Sciatic nerve (tissue), 2 donors: ENCODE measurements at places on chromosomes 6 and 20. TPM values are rescaled to one million over a fixed set of nuclear protein-coding genes. Genes with fewer than 3 reads are reported as not detected.

Gene CAGE1
- not detected for total RNA-seq

Gene SLC22A16
- total RNA-seq: 0.22 TPM

Gene CDS2
- total RNA-seq: 62.7 TPM

Gene SRSF6
- total RNA-seq: 129 TPM

Gene ACTL10
- total RNA-seq: 0.71 TPM

Gene FOXF2
- 0.58 TPM for total RNA-seq

Gene C20orf96
- total RNA-seq: 8.7 TPM

Gene STMND1
- 0.27 TPM for total RNA-seq

Gene L3MBTL1
- 23.0 TPM for total RNA-seq

Gene METTL24
- 2.7 TPM for total RNA-seq

Gene ADTRP
- total RNA-seq: 0.76 TPM

DNA sequence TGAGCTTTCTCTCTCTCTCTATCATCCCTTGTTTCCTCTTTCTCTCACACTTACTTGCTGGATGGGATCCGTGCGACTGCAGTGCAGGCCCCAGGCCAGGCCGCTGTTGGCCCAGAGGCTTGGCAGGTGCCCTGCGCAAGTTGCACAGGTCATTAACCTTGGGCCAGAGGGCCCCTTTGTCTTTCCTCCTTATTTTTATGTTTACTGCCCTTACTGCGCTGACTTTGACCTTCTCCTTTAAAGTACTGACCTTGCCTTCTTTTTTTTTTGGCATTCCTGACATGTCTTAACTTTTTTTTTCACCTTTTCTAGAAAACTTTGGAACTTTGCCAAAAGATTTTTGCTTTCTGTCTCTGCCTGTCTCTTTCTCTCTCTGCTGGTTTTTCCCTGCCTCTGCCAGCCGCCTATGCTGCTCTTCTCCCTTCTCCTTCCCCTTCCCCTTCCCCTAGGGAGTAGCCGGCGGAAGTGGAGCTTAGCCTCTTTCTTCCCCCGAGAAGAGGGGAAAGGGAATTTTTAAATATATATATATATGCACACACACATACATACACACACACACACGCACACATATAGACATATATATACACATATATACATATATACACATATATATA is 59.6 kb upstream of the CDH4 start:
- no peak for DNase-seq

DNA sequence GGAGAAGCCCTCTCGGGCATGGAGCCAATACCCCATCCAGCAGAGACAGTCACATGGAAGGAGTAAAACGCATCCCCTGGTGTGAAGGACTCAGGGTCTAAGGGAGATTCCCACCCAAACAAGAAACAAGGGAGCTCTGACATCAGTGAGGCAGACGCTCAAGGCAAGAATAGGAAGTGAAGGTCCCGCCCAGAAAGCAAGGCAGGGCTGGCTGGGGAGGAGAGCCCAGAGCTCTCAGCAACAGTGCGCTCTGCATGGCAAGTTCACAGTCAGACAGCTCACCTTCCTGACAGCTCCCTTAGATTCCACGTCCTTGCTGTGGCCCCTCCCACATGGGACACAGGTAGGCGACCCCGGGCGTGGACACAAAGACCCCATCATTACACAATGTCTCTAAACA is 85.6 kb downstream of the TTLL2 start:
- DNase-seq: no peak

DNA sequence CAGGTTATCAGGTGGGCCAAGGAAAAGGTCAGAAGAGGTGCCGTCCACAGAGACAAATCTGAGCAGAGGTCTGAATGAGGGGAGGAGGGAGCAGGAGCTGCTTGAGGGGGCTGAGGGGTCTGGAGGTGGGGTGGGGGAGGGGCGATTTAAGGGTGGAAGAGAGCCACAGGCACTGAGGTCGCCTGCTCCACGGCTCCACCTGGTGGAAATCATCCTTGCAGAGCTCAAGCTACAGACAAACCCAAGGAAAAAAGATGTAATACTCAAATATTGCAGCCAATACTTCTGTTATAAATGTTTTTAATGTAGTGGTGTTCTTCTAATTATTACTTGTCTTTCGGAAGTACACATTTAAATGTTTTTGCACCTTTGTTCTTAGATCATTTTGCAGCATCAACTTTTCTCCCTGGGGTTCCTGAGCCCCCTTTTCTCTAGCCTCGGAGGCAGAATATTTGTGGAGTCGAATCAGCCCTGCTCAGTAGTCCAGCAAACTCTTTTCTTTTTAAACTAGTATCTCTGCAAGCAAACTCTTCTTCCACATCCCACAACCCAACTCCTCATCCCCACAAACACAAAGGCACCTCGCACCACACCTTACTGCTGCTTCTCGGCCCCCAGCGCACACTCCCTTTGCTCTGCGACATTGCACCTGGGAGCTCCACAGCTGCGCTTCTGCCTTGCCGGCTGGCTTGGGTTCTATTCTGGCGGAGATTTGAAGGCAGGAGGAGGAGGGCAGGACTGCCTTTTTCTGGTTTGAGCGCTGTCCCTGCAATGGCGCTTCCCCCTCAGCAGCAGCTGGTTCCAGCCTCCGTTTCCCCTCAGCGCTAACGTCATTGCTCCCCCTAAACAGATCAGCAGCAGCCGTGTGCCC is 51.0 kb upstream of the TFAP2A start:
- DNase-seq: no peak

DNA sequence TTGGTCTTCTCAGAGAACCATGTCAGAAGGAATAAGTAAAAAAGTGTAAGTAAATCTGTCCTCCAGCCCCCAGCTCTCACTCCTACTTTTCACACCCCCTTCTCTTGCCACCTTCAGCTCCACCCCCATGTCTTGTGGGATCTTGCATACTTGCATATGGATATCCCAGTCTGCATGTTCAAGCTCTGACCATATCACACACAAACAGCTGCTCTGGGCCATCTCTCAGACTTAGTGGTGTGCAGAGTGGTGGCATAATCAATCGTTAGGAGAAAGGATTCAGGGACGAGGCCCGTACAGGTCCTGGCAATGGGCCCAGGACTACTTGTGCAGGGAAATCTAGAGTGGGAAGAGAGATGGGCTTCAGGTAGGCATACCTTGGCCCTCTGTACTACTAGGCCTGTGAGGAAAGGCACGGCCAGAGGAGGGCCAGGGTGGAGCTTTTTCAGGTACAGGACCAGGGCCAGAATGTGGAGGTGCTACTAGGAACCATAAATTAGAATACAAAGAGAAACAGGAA is 112.0 kb upstream of the SGK1 start:
- no peak for DNase-seq

GRCh38 chr20:33522256-33522820 is 32.4 kb downstream of the CBFA2T2 start:
- no peak for DNase-seq

DNA sequence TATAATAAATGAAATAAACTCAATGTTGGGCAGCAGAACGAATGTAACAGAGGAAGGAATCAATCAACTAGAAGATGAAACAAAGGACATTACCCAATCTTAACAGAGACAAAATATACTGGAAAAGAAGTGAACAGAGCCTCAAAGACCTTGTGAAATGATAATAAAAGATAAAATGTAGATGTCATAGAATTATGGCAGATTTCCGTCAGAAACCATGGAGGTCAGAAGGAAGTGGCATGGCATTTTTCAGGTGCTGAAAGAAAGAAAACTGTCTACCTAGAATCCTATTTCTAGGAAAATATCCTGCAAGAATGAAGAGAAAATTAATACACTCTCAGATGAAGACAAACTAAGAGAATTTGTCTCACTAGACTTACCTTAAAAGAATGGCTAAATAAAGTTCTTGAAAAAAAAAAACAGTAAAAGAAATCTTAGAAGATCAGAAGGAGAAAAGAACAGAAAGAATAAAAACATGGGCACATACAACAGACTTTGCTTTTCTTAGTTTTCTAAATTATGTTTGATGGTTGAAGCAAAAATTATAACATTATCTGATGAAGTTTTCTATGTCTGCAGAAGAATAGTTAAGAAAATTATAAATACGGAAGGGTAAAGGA is 23.4 kb upstream of the ZBTB2 start:
- no peak for DNase-seq

DNA sequence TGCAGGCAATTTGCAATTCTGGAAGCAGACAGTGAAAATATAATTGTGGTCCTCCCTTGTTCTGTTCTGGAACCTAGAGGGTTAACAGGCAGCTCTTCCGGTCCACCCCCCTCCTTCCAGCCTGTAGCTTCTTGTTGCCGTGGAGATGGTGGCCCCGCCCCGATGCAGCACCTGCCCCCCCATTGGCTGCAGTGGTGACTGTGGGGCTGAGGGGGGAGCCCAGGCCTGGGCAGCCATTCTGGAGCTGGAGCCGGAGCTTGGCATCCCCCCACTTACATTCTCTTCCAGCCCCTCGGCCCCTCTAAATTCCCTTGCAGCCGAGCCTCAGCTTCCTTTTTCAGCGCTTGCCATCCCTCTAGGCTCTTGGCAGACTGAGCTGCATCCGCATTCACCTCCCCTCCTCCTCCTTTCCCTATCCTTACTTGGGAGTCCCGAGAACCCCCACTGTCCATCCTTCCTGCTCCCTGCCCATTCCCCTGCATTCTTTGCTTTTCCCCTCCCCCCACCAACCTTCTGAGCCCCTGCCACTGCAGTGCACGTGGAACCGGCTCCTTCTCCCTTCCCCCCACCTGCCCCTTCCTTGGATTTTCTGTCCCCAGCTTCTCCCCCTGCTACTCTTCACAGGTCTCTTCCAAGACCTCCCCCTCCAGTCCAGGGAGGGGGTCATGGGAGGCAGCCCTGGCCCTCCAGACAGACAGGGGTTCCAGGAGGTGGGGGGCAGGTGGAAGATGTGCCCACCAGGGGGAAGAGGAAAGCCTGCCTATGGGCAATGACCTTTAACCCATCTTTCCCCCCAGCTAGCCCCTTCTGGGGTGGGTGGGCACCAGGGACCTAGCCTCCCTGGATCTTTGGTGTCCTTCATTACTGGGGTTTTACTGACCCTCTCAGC is 11.4 kb downstream of the SYNGAP1 start:
- no peak for DNase-seq

DNA sequence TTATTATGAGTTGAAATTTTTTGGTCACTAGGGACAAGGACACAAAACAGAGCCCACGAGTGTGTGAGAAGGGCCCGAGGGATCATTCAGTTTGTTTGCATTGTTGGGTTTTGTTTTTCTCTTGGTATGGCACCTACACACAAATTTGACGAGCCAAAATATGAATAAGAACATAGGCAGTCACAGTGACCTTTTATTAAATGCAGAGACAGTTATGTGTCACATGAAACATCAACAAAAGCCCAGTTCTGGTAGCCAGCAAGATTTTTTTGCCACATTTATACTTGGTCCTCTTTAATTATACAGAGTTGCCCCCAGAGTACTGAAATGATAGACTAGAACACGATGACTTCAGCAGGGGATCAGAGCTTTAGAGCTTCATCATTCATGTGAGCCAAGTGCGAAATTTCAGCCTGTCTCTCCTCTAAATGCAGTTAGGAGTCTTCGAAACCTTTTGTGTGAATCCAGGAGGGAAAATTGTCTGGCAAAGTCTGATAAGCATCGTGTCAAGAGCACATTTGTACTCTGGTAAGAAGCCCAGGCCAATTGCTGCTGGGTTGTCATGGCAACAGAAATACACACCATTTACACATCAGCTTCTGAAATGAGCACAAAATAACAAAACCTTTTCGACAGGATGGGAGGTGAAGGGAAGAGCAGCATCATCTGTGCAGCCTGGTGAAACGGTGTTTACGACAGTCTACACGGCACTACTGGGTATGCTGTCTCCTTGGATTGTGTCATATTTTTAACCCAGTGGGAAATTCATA is 79.2 kb upstream of the RIPOR2 start:
- no peak for DNase-seq

DNA sequence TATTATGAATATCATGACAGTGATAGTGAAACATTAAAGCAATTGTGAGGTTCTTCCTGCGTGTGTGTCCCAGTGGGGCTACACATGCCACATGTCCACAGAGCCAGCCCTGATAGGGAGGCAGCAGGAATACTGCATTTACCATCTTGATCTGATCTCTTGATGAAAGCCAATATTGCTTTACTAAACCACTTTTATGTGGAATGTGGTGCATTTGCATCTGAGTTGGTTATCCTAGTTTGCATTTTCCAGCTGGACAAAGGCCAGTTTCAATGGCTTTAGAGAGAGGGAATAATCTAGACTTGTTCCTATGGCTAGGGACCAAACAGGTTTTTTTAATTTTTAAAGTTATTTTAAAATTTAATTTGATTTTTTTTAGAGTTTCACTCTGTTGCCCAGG is 216.3 kb upstream of the FERMT1 start:
- DNase-seq: no peak

DNA sequence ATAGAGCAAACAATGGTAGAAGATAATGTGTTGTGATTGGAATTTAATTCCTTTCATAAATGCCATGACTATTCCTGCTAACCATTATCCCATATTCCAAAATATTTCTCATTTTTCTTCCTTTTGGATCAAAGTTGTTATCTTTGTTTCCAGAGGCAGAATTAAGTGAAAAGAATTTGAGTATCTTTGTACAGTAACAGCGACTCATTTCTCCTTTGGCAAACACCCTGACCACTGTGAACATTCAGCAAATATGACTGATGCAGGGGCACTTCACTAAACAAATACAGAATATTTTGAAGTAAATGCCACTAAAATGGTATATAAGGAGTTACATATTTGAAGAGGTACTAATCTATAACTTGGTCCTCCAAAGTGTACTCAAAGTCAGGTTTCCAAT is 105.0 kb upstream of the LAMP5 start:
- DNase-seq: no peak

GRCh38 chr20:26135325-26136110 is 438.9 kb upstream of the ZNF337 start:
- DNase-seq: no peak

DNA sequence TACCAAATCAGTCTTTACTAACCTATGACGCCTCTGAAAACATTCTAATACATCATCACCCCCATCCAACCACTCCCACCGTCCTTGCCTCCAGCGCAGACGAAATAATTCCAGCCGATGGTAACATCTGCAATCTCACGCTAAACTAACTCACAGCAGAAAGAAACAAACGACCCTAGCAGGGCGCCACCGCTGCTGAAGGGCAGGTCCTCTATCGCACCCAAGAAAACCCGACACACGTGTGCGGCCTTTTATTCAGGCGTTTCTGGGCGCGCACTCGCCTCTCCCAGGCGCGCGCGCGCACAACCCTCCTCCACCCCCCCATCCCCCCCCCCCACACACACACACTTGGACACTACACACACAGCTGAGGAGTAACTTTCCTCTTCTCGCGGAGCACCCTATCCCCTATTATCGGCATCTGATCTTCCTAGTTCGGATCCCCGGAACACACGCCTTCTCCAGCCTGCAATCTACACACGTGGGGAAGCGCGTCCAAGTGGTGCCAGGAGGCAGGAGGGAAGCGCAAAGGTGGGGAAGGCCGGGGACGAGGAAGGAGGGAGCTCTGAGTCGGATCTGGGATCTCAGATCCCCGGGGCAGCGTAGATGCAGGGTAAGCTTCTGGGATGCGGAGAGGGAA is 1.4 kb downstream of the GFOD1 start:
- no peak for DNase-seq

- DNase-seq: no peak
Observed at GRCh38 chr20:50398064-50398463, 112.1 kb upstream of the PTPN1 start.

GRCh38 chr6:106090001-106090400 is 3.9 kb downstream of the PRDM1 start:
- no peak for DNase-seq

- DNase-seq: no peak
Observed at GRCh38 chr6:85008296-85009009, 244.1 kb upstream of the TBX18 start.
